Activated CD4-positive, alpha-beta T cell treated with anti-CD3 and anti-CD28 coated beads, Interleukin-2, amount 10 ng/mL, durations not matched to agents 24 days and 14 days (primary cell): ENCODE measurements at places on chromosomes 5 and 9.

GRCh38 chr9:130766021-130766926 lies 68.8 kb upstream of the ABL1 start:
- H3K27me3 ChIP-seq, result no peaks in the 10 kb centered on the region
- no peak for DNase-seq
- H3K4me1 ChIP-seq, result peaks cover 24% of the 10 kb centered on the region
- no peaks in the 10 kb centered on the region for H3K36me3 ChIP-seq
- no peak overlapping the region for H3K4me3 ChIP-seq

DNA sequence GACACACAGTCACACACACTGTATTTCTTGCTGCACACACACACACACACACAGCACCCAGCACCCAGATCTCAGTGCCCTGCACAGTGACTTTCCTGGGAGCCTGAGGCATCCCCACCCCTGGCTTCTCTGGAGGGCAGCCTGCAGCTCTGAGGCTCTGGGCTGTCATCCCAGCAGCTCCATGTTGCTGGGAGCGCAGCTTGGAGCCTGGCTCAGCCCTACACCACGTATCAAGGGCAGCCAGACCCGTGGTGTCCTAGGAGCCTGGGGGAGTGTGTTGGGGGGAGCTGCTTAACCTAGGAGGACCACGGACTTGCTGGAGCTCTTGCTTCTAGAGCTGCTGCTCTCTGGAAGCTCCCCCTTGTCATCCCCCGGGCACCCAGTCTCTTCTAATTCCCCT lies 5.2 kb downstream of the IER5L start:
- no peak overlapping the region for H3K4me3 ChIP-seq
- H3K27me3 ChIP-seq, result peaks cover 15% of the 10 kb centered on the region
- H3K36me3 ChIP-seq, result no peaks in the 10 kb centered on the region
- H3K4me1 ChIP-seq, result peaks cover 19% of the 10 kb centered on the region
- DNase-seq, result no peak

- no peaks in the 10 kb centered on the region for H3K27me3 ChIP-seq
- no peaks in the 10 kb centered on the region for H3K36me3 ChIP-seq
- no peak overlapping the region for H3K27ac ChIP-seq
- H3K4me1 ChIP-seq, result no peaks in the 10 kb centered on the region
- DNase-seq, result no peak
Observed at GRCh38 chr9:22413884-22414283, 32.7 kb upstream of the DMRTA1 start.

- no peaks in the 10 kb centered on the region for H3K4me1 ChIP-seq
- H3K27me3 ChIP-seq, result peaks cover 10% of the 10 kb centered on the region
- H3K4me3 ChIP-seq, result no peak overlapping the region
- no peaks in the 10 kb centered on the region for H3K36me3 ChIP-seq
- no peak for DNase-seq
Observed at GRCh38 chr5:139912804-139913203, 117.2 kb downstream of the PSD2 start.

- DNase-seq, result no peak
- H3K27me3 ChIP-seq, result no peaks in the 10 kb centered on the region
- H3K27ac ChIP-seq, result no peak overlapping the region
- no peak overlapping the region for H3K4me3 ChIP-seq
Observed at GRCh38 chr5:82307451-82307850, 29.3 kb upstream of the RPS23 start.

DNA sequence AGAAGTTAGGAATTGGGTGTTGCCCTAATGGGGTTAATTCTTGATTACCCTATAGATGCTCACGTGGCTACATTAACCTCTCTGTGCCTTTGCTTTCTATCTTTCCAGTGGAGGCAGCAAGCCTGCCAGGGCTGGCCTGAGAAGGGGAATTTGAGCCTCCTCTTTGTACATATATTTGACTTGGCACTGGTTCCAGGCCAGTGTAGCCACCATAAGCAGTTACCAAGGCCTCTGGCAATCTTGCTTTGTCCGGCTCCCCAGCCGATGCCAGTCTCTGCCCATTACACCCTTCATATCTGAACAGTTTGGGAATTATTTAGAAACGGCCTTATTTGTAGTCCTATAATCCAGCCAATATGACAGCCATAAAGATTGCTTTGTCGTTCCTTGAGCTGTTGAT lies 58.6 kb upstream of the PPARGC1B start:
- peaks cover 5% of the 10 kb centered on the region for H3K27me3 ChIP-seq
- H3K36me3 ChIP-seq, result no peaks in the 10 kb centered on the region
- no peak overlapping the region for H3K27ac ChIP-seq
- no peak overlapping the region for H3K4me3 ChIP-seq
- peaks cover 3% of the 10 kb centered on the region for H3K4me1 ChIP-seq

- H3K27ac ChIP-seq, result peak overlapping the region; percentile 23
- peaks cover 15% of the 10 kb centered on the region for H3K4me1 ChIP-seq
- H3K36me3 ChIP-seq, result no peaks in the 10 kb centered on the region
- H3K4me3 ChIP-seq, result no peak overlapping the region
Observed at GRCh38 chr9:129416821-129417539, 203.9 kb downstream of the C9orf50 start.

DNA sequence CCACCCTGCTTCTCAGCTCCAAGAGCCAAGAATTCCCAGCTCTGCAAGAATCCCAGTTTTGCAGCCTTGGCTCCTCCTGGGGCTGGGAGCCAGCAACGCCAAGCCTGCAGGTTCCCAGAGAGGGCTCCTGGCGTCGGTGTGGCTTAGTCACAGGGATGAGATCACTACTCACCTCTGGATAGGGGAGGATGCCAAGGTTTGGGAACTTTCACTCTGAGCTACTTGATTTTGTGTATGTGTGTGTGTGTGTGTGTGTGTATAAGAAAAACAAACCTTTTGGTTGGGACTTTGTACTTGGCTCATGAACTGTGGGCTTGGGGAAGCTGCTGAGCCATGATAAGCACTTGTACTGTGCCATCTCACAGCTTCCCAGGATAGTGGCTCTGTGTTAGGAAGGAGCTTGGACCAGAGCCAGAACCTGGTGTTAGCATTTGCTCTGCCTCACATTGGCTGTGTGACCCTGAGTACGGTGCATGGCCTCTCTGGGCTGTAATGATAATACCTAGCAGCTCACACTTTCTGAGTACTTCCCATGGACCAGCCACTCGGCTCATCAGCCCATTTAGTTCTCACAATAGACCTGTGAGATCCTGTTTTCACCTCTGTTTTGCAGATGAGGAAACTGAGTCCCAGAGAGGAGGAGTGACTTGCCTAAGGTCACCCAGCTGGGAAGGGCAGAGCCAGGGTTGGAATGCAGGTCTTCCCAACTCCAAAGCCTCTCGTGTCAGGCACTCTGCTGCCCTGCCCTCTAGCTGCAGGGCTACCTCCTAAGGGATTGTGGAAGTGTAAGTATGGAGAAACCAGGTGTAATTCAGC lies 41.4 kb upstream of the DAB2IP start:
- H3K36me3 ChIP-seq, result no peaks in the 10 kb centered on the region
- no peak overlapping the region for H3K27ac ChIP-seq
- peaks cover 31% of the 10 kb centered on the region for H3K27me3 ChIP-seq
- peaks cover 8% of the 10 kb centered on the region for H3K4me1 ChIP-seq
